SHP77 treated with DMSO at 0.1 percent for 48 hours (cell line): ENCODE measurements at places on chromosomes 7 and 10.

- DNase-seq, result no peak
These were observed 504.8 kb downstream of the NXPH1 start for GRCh38 chr7:8938044-8938805.

DNA sequence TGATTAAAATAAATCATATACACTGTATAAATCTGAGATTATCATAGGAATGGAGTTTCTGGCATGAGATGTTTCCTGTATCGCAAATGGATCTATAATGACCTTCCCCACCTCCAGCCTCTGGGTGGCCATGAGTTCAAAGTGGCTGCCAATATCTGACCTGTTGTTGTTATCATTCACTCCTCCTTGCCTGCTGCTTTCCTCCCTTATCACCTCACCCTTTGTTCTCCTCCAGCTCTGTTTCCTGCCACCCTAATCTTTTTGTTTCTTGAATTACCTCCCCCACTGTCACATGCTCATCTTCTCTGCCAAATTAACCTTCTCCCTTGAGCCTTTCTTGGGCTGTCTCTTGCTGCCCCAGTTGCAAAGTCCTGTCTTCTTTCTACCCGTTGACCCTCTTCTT, 12.0 kb downstream of the SCD start:
- DNase-seq, result no peak

- no peak for DNase-seq
These were observed 8.9 kb upstream of the C7orf33 start for GRCh38 chr7:148581624-148582023.

DNA sequence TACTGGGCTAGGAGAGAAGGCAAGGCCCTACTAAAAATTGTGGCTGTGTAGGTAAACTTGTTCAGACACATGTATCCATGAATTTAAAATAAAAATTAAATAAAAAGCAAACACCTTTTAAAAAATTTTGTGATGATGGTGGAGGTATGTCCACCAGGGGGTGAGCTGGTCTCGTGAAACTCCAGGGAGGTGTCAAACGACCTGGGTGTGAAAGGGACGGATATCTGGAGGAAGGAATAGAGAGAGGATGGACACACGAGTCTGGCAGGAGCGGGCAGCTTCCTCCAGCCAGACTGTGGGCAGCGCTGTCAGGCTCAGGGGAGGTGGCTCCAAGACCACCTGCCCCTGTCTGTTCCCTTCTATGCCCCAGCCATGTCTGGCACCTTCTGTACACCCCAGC, 34.8 kb upstream of the DMBT1 start:
- no peak for DNase-seq

- no peak for DNase-seq
These were observed 580.1 kb downstream of the CCSER2 start for GRCh38 chr10:84908491-84908890.

DNA sequence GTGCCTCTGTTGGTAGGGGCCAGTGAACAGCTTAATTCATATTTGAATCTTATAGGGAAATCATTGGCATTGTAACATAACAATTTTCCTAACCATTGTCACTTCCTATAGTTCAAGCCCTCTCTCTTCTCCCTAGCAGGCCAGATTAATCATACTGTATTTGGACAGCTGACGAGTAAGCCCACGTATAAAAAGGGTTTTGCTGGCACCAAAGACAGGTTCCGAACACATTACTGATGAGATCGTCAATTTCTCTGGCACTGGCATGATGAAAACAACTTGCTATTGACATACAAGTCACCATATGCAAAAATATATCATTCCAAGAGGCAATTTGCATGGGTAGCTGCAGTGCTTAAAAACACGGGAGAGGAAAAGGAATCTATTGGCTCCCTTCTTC, 891.1 kb upstream of the AUTS2 start:
- no peak for DNase-seq

- DNase-seq, result no peak
These were observed 38.5 kb downstream of the GHRHR start for GRCh38 chr7:31002256-31002655.

DNA sequence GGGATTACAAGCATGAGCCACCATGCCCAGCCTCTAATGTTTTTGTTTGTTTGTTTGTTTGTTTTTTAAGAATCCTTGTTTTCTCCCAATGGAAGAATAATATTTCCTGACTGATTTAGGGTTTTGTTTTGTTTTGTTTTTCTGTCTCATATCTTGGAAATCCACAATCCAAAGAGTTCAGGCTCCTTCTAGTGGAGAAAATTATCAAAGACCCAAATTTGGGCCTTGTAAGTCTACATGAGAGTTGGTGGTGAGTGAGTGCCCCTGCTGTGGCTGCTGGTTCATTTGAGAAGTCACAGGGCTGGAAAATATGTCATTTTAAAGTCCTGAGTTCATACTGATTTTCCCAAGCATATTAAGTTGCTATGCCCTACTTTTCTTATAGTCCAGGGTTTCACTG, 33.5 kb upstream of the KLHL7 start:
- DNase-seq, result no peak

DNA sequence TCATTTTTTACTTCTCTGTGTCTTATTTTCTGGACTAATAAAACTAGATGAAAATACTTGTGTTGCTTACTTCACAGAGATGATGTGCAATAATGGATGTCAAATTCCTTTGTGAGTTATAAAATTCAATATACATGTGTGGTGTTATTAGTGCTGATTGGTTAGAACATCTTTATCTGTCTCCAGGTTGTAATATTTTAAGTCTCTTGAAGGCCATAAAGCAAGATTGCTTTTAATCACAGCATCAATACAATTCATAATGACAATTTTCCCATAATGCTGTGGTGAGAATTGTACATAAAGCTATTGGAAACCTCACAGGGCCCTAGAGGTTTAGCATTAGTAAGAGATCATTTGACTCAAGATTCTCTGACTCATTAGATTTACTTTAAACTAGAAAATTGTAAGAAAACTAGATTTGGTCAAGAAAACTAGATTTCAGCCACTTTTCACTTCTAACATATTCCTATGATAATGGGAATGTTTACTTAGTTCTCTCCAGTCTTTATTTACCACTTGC, 963.7 kb downstream of the REEP3 start:
- DNase-seq, result no peak

- DNase-seq, result no peak
These were observed 45.5 kb upstream of the ABLIM1 start for GRCh38 chr10:114703377-114704107.

DNA sequence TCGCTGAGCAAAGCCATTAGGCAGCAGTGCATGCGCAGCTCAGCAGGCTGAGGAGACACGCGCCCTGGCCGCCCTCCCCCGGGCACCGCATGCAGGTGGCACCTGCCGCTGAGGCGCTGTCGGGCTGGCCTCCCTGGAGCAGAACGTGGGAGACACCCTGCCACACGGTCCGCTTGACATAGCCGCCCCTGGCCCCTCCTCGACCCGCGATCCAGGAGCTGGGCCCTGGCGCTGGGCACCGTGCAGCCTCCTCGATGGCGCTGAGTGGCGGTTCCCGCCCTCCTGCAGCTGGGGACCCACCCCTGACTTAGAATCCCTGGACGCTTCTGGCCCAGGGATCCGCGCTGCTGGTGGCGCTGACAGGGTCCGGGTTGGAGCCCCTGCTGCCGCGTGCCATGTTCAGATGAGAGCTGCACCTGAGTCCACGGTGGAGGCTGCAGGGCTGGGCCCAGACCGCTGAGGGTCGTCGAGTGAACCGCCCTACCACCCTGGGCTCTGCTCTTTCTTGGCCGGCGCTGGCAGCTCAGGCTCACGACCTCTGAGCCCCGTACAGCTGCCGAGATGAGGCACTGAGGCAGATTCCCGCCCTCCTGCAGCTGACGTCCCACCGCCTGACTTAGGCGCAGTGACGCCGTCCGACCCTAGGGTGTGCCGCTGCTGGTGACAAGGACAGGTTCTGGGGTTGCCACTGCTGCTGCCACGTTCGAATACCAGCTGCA, 116.8 kb downstream of the OR13A1 start:
- no peak for DNase-seq

- DNase-seq, result no peak
These were observed 245.1 kb downstream of the CAMK1D start for GRCh38 chr10:12594448-12594944.

DNA sequence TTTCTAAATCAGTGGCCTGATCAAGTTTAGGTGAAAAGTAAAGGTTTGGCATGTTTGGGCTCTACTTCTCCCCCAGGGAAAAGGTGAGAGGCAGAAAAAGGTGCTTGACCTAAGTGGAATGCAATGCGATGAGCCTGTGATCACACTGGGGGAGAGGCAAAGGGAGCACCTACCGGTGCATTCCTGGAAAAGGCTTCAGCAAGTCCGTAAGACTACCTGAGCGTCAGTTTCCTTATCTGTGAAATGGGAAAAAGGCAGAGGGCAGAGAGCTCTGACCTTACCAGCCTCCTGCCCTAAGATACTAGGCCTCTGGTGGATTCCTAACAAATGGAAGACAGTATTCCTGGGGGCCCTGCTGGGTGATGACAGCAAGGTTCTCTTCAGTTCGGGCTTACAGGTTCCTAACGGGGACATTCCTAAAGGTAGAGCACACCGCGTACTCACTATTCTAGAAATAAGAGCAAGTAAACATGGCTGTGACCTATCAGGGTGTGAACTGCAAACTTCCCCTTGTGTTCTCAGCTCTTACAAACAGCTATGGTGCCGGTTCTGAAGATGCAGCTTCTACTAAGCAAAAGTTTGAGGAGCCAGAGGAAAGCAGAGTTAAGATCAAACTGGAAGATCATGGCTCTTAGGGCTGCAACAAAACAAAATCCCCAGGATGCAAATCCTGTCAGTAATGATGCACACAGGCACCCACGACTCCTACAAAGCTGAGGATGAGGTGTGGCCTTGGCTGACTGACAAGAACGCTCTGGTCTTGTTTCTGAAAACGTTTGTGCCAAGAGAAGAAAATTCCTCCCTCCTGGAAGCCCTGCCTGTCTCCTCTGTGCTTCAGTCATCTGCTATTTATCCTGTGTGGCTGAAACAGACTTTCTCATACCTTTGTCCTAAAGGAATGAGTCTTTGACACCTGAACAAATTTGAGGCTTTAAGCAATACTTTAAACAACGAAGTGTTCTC, 13.3 kb upstream of the ACSL5 start:
- DNase-seq, result no peak

DNA sequence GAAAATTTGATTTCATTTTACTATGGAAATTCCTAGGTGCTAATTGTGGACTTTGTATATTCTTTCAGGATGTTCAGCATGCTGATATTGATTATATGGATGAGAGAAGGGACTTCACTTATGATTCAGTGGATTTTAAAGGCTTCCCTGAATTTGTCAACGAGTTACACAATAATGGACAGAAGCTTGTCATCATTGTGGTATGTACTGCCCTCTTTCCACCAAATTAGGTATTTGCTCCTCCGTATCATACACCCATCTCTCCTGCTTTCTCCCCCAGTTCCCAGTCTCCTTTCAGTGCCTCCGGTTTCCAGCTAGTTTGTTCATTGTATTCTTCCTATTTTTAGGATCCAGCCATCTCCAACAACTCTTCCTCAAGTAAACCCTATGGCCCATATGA, 34.6 kb downstream of the MGAM start:
- no peak for DNase-seq

DNA sequence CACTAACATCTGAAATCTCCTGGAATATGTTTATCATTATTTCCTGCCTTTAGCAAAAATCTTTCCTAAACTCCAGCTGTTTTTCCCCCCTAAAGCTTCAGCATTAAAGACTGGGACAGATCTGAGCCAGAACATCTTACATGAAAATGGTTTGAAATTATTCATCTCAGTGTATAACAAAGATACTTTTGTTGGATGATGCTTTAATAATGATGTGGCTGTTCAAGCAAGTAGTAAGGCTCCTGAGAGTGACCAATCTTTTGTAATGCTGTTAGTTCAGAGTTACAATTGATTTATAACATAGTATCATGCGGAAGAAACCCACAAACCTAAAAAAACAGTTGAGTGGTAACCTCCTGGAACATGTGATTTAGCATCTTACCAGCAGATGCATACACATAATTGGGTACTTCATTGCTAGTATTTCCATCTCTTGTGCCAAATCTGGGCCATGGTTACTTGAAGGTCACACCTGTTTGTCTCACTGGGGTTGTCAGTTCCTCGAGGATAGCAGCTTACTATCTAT, 1.5 kb downstream of the BZW2 start:
- DNase-seq, result peak; percentile 20

DNA sequence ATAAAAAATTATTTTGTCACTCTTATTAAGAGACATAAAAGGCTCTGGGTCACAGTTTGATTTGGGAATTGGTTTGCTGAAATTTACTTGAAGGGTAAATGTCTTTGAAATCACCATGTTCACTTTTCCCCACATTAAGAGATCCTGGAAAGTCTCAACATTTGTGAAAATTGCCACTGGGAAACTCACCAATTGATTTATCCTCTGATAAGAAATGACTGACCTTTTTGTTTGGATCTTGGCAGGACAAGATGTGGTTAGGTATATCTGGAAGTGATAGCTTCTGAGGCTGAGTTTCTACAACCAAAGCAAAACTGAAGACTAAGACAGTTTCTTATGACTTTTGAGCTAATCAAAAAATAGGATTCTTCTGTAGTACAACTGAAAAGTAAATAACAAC, 107.1 kb upstream of the TMEM106B start:
- no peak for DNase-seq

- DNase-seq, result no peak
These were observed 42.7 kb upstream of the CACNB2 start for GRCh38 chr10:18097524-18097923.

DNA sequence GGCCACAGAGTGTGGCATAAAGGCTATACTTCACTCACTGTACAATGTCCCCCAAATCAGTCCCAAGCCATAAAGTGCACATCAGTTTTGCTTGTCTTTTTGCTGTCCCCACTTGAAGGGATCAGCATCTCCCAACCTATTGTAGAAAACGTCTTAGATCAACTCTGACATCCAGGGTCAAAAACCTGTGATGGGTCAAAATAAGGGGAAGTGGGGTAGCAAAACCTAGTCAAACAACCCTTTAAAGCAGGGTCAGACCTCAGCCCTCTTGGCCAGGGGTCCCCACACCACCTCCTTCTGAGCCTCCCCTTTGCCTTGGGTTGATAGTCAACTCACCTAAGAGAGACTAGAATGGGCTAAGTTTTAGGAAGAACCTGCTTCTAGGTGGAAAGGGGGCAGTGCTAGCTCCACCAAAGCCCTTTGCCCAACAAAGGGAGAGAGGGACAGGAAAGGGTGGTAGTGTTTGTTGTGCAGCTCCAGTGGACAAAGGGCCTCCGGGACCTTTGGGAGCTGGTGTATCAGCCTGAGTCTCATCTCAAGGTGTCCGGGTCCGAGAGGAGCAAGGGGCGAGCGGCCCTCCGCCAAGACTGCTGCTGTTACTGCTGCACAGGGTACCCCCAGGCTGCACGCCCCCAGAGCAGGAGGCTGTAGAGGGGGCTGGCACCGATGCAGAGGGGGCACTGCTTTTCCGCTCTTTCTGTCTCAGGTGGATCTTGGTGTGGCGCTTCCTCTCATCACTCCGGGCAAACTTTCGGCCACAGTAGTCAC, 3.3 kb downstream of the EGR2 start:
- no peak for DNase-seq

DNA sequence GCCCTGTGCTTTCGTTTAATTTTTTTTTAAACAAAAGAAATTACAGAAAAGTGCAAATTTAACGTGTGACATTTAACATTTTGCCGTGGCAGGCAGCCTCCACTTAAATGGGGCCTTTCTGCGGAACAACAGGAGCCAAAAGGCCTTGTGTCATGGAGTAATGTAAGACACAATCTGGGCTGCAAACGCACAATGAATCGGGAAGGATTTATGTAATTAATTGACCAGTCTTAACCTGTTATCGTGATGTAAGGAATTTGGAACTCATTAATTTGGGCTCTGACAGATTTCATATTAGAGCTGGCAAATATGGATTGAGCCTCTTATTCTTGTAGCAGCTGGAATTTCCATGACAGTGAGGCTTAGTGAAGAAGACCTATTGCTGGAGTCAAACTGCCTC, 86.4 kb downstream of the SNX10 start:
- no peak for DNase-seq

GRCh38 chr10:7738536-7739407, 35.7 kb downstream of the ITIH2 start:
- no peak for DNase-seq

- DNase-seq, result no peak
These were observed 223.2 kb downstream of the MAD1L1 start for GRCh38 chr7:2009541-2010001.
